ENCODE measurements at places on chromosomes 4 and X.

DNA sequence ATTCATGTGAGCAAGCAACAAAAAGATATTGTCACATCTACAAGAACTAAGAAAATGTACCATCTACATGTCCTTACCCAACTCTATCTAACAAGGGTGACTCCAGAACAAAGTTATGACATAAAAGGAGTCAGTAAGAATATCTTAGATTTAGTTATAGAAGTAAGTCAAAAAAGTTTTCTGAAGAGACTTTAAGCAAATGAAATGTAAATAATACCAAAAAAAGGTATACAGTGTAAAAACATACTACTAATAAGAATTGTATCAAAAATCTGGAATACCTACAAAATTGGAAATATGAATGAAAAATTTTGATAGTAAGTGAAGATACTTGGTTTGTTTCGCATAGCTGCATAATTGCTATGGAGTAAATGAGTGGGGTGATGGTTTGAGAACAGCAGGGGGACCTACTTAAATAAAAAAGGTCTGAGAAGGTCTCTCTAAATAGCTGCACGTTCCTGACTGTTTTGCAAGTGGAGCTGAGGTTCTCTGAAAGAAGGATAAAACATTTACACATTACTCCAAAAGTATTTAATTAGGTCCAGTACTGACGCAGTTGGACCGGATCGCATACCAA lies 51.0 kb upstream of the ENPP6 start:
- DNase-seq, result no peak

DNA sequence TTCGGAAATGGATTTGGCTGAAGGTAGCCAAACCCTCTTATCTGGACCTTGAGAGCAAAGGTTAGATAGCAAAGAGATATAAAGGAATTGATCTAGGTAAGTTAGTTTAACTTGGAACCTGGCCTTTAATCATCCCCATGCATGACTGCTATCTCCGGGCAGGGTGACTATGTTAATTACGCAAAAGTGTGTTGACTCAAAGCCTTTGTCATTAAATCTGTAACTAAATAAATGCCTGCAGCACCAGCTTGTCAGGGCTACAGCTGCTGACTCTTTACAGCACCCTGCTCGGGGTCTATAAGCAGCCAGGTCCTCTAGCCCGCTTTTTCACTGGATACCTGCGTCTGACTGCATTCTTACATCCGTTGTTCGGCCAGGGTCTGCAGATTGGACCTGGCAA lies 201.7 kb downstream of the TBCK start:
- DNase-seq, result no peak

GRCh38 chr4:3311489-3312171 lies 18.8 kb downstream of the RGS12 start:
- DNase-seq, result no peak

GRCh38 chr4:151472711-151473110 lies 63.7 kb downstream of the FHIP1A start:
- peak; percentile 73 for DNase-seq

DNA sequence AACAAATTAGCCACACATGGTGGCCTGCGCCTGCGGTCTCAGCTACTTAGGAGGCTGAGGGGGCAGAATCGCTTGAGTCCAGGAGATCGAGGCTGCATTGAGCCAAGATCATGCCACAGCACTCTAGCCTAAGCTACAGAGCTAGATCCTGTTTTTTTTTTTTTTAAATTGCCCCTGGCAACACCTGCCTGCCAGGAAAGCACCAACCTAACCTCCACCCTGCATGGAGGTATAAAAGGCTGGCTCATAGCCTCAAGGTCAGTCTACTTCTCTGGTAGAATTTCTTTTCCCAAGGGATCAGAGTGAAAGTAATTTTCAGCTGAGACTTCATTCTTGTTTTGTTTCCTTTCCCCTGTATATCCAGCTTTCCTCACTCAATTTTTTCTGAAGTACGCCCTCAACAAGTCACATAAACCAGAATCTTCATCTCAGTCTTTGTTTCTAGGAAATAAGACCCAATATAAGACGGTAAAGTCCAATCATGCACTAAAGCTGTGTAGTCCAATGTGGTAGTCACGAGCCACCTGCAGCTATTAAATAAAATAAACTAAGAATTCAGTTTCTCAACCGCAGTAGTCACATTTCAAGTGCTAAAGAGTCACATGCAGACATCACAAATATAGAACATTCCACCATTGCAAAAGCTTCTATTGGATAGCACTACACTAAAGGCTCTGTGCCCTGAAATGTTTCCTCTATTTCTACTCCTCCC lies 113.3 kb downstream of the HPGD start:
- DNase-seq, result no peak

GRCh38 chr4:7947927-7948326 lies 8.3 kb upstream of the AFAP1 start:
- no peak for DNase-seq

DNA sequence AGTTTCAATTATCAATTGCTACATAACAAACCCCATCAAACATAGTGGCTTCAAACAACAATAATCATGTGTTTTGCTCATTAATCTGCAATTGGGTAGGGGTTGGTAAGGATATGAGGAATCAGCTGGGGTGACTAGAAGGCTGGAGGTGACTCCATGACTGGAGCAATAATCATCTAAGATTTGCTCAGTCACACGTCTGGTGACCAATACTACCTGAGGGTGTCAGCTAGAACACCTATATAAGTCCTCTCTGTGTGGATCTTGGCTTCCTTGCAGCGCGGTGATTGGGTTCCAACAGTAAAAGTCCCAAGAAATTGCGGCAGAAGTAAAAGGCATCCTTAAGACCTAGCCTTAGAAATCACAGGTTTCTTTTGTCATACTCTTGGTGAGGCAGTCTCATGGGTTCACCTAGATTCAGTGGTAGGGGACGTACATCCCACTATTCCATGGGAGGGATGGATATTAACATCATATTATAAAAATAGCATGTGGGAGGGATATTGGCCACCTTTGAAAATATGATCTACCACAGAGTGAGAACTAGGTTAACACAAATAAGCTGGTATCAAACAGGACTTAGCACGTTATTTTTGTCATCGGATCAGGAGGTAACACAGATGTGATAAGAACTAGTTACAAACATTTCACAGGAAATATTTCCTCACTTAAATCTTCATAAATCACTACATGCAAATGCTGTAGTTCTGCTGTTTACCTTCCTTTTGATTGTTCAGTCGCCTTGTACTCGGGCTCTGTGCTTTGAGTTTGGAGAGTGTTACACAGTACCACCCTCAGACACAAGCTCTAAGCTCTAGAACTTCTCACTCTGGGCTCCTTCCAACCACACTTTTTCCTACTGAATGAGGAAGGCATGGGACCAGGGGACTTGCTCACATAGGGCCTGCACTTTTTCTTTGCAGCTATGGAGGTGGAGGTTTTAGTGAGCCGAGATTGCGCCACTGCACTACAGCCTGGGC lies 78.3 kb downstream of the LARP7 start:
- no peak for DNase-seq

- peak; percentile 0 for DNase-seq
Measured at GRCh38 chrX:20913760-20914159, 460.5 kb upstream of the CNKSR2 start.

- no peak for DNase-seq
Measured at GRCh38 chr4:100935090-100935489, 412.2 kb downstream of the PPP3CA start.

DNA sequence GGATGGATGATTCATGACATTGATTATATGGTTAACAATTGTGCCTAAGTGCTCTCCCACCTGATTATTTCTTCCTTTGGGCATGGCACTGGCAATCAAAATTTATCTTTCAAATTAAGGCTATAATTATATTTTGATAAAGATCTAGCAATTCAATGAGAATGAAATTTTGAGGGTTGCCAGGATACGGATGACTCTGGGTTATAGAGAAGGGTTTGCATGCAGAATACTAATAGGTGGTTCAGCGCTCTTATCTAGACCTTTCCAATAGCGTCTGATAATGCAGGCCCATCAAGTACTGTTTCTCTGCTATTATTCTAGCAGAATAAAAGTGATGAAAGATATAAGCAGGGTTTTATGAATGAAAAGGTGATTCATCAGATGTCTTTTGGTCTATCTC lies 74.9 kb upstream of the SCML1 start:
- DNase-seq, result no peak

- no peak for DNase-seq
Measured at GRCh38 chr4:164204434-164204833, 549.5 kb upstream of the SMIM31 start.

- DNase-seq, result peak; percentile 48
Measured at GRCh38 chr4:19711871-19712270, 539.8 kb upstream of the SLIT2 start.

GRCh38 chr4:101175896-101176676 lies 171.2 kb downstream of the PPP3CA start:
- DNase-seq, result no peak

DNA sequence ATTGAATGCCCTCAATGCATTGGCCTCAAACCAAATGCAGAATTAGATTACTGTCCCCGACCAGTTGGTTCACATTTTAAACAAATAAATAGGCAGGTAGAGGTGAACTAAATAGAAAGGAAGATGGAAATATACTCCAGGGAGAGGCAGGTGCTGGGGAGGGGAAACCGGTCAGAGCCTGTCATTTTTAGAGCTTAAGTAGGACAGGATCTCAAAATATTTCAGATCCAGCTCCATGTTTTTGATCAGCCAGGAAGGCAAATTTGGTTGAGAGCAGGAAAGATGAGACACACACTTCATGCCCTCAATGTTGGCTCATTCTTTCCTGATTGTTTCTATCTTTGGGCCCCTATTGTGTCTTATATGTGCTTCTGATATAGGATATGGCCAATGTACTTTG lies 206.7 kb downstream of the SHROOM3 start:
- DNase-seq, result no peak

DNA sequence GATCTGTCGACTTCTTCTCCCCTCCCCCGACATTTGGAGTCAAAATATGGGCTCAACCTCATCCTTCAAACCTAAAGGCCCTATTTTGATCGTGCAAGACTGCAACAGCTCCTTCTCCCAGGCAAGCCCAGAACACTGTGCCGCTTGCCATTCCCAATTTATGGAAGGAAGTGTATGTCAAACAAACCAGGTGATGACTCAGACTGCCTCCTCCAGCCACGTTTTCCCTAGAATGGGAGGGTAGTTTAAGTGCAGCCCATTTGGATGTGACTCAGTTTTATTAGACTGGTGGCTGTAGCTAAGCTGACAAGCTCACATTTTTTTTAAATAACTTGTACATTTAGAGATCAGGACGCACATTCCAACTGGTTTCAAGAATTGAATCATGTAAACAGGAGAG lies 570.4 kb upstream of the DIPK2B start:
- DNase-seq, result peak; percentile 74

- DNase-seq, result peak; percentile 35
Measured at GRCh38 chrX:46713672-46714490, 45.0 kb downstream of the SLC9A7 start.

DNA sequence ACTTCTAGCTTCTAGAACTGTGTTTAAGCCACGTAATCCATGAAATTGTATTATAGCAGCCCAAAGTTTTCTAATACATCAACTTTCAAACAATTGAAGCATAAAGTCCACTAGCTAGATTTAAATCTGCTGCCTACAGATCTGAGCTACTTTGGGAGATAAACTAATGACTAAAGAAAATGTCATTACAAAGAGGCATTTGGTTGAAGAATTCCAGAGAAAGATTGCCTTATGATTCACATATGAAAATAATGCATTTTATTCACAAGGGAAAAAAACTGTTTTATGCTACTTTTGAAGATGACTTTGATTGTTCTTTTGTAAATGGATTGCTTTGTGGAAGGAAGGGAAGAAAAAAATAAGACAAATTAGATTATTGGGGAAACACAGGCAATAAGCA lies 124.1 kb upstream of the SLIT2 start:
- peak; percentile 43 for DNase-seq

DNA sequence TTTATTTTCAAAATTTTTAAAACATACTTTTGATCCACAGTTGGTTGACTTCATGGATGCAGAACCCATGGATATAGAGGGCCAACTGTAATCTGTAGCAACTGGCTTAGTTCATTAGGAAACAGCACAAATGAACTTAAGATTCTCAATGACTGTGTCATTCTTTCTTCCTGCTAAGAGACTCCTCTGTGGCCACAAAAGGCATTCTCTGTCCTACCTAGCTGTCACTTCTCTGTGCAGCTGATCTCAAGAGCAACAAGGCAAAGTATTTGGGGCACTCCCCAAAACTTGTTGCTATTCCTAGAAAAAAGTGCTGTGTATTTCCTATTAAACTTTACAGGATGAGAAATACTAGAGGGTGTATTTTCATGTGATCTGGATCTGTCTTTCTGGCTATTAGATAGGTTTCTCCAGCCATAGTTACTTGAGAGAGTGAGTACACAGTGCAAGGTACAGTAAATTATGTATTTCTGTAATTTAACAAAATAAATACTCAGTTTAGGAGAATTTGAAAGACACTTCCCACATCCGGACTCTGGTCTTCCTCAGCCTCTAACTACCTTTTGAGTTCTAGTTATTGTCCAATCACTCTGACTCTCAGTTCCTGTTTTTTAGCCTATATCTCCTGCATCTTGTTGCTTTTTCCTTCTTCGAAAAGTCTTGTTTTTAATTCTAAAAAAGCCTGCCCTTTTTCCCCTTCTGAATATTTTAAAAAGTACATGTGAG lies 21.8 kb downstream of the TLR2 start:
- DNase-seq, result no peak

DNA sequence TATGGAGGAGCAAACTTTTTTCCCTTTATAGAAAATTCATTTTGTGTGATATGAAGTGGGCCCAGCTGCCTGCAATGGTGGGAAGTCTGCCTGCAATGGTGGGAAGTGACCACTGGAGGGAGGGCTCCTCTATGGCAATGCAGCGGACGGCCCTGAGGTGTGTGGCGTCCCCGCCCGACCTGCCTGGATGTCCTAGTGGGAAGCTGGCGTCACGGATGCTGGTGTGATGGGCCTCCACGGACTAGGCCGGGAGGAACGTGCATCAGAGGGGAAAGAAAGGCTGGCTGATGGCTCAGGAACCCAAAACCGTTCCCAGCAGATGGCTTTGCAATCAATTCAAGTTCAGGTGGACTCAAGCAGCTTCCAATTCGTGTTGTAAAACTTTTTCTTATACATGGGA lies 177.9 kb downstream of the AFAP1 start:
- peak; percentile 54 for DNase-seq

- DNase-seq, result peak; percentile 27
Measured at GRCh38 chr4:155017426-155017825, 191.0 kb upstream of the NPY2R start.

GRCh38 chrX:38807873-38808272 lies 6.6 kb downstream of the MID1IP1 start:
- DNase-seq, result peak; percentile 36

DNA sequence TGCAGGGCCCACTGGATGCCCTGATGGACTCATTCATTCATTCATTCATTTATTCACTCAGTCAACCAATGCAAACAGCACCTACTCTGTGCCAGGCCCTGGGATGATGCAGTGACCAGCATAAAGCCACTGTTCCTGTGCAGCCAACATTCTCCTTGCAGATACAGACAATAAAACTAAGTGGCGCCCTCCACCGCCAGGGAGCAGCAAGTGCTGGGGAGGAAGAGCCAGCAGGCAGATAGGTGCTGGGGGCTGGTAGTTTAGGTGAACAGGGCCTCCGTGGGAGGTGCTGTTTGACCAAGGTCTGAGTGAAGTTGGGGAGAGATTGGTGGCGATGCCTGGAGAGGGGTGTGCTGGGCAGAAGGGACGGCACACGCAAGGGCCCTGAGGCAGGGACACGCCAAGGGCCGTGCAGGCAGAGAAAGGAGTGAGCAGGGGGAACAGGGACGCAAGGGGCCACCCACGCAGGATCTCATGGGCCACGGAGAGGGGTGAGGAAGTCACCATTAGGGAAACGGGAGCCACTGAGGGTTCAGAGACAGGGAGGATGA lies 65.5 kb downstream of the WFS1 start:
- no peak for DNase-seq
